ENCODE measurements at places on chromosomes 2 and 18.

DNA sequence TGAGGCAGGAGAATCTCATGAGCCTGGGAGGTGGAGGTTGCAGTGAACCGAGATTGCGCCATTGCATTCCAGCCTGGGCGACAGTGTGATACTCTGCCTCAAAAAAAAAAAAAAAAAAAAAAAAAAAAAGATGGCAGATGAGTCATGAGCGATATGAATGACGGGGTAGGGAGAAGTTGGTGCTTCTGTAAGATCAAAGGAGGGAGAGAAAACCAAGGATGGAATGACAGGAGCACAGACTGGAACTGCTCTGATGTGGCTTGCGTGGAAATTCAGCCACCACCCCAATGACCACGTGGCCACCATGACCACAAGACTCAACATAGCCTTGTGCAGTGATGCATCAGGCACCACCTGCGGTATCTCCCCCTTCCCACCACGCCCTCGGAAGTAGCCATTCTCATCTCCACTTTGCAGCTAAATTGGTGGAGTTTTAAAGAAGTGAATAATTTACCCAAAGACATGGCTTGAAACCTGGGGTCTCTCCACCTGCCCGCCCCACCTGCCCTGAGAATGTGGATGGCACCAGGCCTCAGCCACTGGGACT, 96.0 kb downstream of the ACKR3 start:
- no peak for DNase-seq

DNA sequence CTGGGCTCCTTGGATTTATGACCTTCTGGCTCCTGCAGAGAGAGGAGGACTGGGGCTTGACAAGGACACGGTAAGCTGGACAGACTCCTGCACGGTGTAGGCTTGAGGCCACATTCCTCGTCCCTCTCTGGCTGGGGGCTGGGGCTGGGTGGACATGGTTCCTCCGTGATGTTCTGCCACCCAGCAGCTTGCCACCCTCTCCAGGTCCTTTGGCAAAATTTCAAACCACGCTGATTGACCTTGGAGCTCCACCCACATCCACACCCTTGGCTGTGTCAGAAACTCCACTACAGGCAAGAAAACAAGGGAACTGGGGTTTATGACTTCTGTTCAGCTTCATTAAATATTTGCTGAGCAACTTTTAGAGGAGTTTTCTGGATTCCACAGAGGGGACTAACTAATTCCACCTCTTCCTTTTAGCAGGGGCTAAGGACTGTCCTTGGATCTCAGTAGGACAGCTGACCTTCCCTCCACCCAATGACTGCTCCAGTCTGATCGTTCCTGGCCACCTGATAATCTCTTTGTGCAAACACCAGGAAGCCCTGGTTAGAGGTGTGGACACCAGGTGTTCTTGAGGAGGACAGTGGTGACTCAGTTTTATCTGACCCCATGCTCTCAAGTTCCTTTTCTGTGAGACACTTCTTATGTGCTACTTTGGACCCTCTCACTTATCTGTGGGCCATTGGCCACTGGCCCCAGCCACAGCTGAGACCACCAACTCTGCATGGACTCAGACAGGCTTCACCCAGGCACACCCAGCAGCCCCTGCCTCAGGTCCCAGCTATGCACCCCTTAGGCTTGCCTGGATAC, 29.3 kb downstream of the GPR55 start:
- DNase-seq: no peak

DNA sequence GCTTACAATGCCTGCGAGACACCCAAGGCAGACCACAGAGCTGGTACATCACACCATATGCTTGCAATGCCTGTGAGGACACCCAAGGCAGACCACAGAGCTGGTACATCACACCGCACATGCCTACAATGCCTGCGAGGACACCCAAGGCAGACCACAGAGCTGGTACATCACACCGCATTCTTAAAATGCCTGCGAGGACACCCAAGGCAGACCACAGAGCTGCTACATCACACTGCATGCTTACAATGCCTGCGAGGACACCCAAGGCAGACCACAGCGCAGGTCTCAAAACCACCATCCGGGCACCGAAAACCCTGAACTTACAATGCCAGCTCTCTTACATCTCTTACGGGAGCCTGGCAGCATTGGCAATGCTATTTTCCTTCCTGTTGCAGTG, 799.6 kb downstream of the GALR1 start:
- no peak for DNase-seq

GRCh38 chr18:7844017-7844416, 276.9 kb downstream of the PTPRM start:
- no peak for DNase-seq

- no peak for DNase-seq
These were observed 380.6 kb upstream of the UBE2E3 start for GRCh38 chr2:180599804-180600203.

DNA sequence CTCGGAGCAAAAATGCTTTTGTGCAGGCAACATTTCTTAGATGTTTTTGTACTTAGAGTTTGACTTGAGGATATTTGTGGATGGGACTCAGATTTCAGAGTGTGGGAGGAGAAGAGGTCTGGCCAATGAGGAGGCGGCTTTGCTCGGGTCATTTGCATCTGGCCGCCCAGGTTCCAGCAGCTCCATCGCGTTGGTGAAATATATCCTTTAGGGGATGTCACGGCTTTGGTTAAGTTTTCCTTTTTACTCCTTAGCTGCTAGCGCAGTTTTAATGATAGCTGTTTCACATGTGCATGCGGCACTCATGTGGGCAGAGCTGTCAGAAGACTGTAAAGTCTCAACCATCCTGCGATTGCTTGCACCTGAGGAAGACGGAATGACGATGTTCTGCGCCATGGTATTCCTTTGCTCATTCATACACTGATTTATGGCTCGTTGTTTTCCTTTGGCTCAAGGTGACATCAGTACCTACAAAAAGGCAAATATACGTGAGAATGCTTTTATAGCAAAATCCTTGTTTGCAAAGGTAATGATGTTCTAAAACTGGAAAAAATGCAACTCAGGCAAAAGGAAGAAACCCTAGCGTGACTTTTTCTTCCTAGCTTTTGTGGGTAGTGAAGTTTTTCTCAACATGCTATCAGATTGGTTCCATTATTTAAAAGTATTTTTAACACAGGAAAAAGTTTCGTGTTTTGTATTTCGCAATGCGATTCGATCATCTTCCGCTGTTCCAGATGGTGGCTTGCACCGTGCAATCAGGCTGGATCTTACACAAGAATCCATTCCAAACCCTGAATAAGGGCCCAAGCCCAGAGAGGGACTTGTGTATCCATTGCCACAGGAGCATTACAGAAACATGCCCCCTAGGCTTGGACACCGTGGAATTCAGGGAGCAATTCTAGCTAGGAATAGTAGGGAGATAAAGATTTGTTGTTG, 70.5 kb upstream of the ZNF516 start:
- DNase-seq: peak; percentile 72

- DNase-seq: peak; percentile 23
These were observed 891.4 kb downstream of the CCDC85A start for GRCh38 chr2:57075226-57075625.

- no peak for DNase-seq
These were observed 25.5 kb upstream of the EXOC6B start for GRCh38 chr2:72851333-72851732.

All from HTR-8/SVneo (cell line).